ENCODE measurements at places on chromosomes 11 and 22.
A peak's percentile ranks its signal among the peaks of the same experiment; 100 is the strongest.

DNA sequence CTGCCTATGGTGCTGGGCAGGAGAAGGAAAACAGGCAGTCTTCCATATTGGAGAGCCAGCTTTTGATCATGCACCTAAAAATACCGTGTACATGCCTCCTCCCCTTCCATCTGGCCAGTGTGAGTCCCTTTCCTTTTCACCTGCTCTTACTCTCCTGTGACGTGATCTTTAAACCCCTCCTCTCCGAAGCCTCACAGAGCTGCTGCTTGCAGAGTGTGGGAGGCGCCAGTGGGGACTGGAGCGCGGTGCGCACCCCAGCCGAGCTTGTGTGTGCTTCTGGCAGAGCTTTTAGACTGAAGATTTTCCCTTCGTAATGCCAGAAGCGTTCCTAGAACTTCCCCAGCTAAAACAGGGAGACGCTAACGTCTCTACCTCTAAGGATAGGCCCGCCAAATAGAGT, 29.8 kb downstream of the MUC6 start:
- no peak for DNase-seq

GRCh38 chr11:42239188-42239587, 779.7 kb upstream of the LRRC4C start:
- DNase-seq, result no peak

- DNase-seq, result no peak
These were observed 377.1 kb upstream of the B3GAT1 start for GRCh38 chr11:134789104-134789503.

- DNase-seq, result no peak
These were observed 15.3 kb upstream of the FJX1 start for GRCh38 chr11:35602979-35603378.

GRCh38 chr11:3010521-3011275, 18.6 kb upstream of the NAP1L4 start:
- DNase-seq, result no peak

- DNase-seq, result no peak
These were observed 104.9 kb downstream of the ARFGAP2 start for GRCh38 chr11:47071791-47072261.

- no peak for DNase-seq
These were observed 35.0 kb upstream of the LMO2 start for GRCh38 chr11:33926671-33927552.

- no peak for DNase-seq
These were observed 758 bp downstream of the PDXP start for GRCh38 chr22:37659066-37659896.

GRCh38 chr22:43399980-43400358, 11.8 kb upstream of the MPPED1 start:
- no peak for DNase-seq

- no peak for DNase-seq
These were observed 20.3 kb upstream of the YPEL1 start for GRCh38 chr22:21755851-21756284.

GRCh38 chr11:71263386-71263785, 11.0 kb upstream of the SHANK2 start:
- DNase-seq, result peak; percentile 28

DNA sequence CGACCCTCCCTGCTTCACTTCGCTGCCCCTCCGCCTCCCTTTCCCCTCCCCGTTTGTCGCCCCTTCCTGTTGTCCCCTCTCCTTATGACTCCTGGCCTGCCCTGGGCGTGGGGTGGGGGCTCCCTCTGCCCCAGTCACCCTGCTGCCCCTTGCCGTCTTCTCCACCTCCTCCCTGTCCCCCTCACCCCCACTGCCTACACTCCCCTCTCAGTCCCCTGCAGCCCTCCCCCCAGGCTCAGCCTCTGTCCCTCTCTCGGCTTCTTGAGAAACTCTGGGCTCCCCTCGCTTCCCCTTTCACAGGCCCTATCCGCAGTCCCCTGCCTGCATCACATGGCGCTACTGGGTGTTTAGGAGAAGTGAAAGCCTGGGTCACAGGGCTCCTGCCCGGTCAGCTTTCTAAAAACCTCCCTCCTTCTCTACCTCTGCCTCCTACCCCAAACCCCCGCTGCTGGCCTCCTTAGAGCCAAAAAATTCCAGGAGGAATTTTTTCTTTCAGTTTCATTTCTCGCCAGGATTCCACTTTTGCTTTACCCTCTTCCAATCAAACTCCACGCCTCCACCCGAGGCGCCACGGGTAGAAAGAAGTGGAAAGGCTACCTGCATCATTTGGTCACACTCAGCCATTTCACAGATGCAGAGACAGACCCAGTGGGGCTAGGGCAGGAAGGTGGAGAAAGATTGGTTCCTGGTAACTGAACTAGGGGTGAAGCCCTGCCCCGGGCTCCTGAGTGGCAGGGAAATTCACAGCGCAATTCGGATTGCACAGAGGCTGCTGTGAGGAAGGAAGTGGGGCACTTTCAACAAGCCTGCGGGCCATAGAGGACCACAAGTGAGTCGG, at the start of gene SLC15A3:
SLC15A3 (minus strand) TSS at position 273 of the 838 bp plus-strand sequence. CDS start 625 bp downstream, outside the sequence.
- DNase-seq, result peak; percentile 50

DNA sequence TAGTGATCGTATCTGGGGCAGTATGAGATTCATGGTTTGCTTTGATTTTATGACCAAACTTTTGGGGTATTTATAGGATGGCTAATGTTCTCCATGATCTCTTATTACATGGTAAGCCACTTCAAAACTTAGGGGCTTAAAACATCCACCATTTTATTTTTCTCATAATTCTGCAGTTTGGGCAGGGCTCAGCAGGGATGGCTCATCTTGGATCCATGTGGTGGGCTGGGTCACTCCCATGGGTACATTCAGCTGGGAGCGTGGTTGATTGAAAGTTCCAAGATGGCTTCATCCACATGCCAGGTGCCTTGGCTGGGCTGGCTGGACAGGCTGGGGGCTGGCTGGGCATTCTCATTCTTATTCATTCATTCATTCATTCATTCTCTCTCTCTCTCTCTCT, 30.5 kb upstream of the FGF19 start:
- DNase-seq, result no peak

- DNase-seq, result no peak
These were observed 12.5 kb upstream of the EXPH5 start for GRCh38 chr11:108606070-108606469.

- no peak for DNase-seq
These were observed 11.7 kb upstream of the IL2RB start for GRCh38 chr22:37161443-37161842.

DNA sequence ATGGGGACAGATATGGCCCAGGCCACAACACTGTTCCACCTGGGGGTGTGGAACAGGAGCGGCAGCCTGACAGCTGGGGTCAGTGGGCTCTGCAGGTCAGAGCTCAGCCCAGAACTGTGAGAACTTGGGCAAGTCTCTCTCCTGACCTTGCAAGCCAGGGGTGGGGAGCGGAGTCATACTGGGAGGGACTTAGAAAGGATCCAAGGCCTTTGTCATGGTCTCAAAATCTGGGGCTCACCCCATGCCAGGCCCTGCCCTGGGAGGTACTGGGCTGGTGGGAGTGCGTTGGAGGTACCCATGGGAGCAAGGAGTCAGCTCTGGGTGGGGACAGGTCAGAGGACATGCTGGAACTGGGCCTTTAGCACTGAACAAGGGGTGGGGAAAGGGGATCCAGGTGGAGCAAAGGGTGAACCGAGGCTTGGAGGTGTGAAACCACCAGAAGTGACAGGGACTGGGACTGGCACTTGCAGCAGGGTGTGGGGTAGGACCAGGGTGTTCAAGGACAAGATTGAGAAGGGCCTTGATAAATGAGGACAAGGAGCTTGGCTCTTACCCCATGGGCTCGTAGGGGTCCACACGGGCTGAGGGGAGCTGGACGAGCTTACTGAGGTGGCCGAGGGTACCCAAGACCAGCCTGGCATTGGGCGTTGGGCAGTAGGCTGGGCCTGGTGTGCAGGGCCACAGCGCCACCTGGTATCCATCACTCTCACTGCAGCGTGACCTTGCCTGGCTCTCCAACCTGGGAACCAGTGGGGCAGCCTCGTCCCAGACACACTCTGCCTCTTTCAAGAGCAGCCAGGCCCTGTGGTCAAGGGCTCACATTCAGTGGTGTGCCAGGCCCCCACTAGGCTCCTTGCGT, 7.4 kb upstream of the PMM1 start:
- peak; percentile 59 for DNase-seq

DNA sequence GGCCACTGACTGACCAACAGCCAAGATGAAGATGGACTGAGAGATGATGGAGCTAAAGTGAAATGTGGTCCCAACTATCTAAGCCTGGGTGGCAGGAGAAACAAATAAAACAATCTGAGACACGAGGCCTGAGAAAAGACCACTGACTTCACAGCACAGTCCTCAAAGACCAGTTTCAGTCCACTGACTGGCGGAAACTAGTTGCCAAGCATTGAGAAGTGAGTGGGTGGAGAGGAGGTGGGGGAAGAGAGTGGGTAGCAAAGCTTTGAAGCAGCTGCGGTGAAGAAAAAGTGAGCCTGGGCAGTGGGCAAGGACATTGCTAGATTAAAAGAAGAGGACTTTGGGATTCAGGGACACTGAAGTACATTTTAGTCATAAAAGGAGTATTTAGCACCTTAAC, 1.9 kb downstream of the MS4A1 start:
- no peak for DNase-seq

- DNase-seq, result no peak
These were observed 160.4 kb downstream of the ATG16L2 start for GRCh38 chr11:72974487-72975205.

DNA sequence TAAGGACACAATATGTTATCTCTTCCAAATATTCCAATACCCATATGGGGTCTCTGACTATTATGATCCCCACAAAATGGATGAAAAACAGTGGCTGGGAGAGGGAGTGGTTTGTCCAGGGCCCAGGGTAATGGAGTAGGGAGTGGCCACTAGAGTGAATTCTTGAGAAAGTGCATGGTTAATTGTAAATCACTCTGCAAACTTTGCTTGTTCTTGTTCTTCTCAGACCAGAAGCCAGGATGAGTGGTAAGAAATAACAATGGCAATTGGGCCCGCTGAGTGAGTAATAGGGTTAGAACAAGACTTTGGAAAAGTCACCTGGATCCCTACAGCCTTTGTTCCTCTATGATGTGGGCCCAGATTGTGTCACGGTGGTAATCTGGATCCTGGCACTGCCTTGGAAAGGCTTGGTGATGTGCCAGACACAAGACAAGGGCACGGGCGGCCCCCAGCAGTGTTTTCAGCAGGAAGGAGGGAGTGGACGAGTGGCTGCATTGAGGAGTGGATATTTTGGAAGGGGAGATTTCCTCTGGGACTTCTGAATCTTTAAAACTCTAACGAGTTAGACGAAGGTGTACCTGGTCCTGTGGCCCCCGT, 18.2 kb upstream of the KIRREL3 start:
- no peak for DNase-seq

- peak; percentile 50 for DNase-seq
These were observed 24.3 kb downstream of the GLYATL1 start for GRCh38 chr11:58963551-58964104.

DNA sequence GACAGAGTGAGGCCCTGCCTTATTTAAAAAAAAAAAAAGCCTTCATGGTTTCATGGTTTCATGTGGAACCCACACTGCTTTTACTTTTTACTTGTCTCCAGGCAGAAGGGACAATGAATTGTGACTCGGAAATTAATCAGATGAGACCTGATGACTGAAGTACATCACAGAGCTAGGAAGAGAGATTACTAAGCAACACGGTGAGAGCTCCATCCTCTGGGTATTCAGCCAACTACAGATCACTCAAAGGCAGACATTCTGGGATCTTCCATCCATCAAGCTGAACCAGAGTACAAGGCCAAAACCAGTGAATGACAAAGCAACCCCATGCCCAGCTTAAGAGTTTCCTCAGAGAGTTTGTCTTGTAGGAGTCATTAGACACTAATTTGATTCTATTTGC, 433.2 kb downstream of the SOX6 start:
- DNase-seq, result no peak

- DNase-seq, result no peak
These were observed 25.8 kb downstream of the CDPF1 start for GRCh38 chr22:46224044-46224897.

DNA sequence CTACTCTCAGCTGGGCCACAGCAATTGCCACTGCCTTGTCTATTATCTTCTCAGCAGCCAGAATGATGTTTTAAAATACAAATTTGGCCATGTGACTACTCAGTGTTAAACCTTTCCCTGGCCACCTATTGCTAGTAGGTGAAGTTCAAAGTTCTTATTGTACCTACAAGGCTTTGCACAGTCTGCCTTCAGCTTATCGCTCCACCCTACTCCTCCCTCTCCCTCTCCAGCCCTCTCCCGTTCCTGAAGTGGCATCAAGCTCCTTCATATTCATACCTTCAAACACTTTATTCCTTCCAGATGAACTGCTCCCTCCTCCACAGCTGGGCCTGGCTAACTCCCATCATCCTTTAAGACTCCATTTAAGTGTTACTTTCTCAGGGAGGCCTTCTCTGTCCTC, 37.3 kb downstream of the OR10A6 start:
- DNase-seq, result no peak

GRCh38 chr22:48849219-48849912, 978.3 kb downstream of the BRD1 start:
- no peak for DNase-seq

DNA sequence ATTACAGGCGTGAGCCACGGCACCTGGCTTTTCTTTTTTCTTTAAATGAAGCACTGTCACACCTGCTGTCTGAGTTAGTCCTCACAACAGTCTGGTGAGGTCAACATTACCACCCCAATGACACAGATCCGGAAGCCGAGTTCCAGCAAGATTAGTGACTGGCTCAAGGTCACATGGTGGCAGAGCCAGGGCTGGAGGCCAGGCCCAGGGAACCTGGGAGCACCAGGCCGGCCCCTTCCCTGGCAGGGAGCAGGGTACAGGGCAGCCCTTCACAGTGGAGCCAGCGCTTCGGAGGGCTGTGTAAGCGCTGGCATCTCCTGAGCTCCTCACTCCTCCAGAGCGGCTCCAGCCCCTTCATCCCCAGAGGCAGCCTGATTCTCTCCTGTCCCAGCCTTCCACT, 118.7 kb downstream of the ST3GAL4 start:
- DNase-seq, result no peak

All from ACHN (cell line).